Stimulated activated CD8-positive, alpha-beta memory T cell treated with anti-CD3 and anti-CD28 coated beads, Interleukin-4, amount 100 ng/mL, for 48 hours (primary cell): ENCODE measurements at places on chromosomes 1 and 21.

- DNase-seq: no peak
These were observed 80.6 kb downstream of the TEX35 start for GRCh38 chr1:178593515-178593914.

DNA sequence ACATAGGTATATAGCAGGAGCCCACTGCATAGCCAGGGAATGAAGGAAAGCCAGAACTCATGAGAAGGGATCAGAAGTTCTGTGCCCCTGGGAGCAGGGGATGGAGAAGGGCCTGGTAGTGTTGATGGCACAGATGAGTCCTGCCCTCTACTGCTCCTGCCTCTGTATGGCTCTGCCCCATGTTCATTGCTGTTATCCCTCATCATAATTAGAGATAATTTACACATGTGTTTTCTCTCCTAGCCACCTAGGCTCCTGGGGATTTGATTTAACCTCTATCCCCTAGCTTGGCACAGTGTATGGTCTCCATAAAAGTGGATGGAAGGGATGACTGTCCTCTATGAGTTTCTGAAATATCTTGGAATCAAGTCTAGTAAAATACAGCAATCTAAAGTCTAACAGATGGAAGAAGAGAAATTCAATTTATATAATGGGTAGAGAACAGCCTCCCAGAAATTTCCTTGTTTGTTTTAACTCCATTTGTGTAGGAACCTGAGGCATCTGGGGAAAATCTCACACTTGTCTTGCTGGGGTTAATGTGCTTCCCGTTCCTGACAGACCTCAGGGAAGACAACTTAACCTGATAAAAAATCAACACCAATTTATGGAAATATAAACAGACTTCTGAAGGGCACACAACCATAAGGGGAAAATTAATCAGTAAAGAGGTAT lies 393.8 kb downstream of the HHAT start:
- DNase-seq: no peak

GRCh38 chr1:96346719-96347118 lies 374.9 kb upstream of the PTBP2 start:
- no peak for DNase-seq

DNA sequence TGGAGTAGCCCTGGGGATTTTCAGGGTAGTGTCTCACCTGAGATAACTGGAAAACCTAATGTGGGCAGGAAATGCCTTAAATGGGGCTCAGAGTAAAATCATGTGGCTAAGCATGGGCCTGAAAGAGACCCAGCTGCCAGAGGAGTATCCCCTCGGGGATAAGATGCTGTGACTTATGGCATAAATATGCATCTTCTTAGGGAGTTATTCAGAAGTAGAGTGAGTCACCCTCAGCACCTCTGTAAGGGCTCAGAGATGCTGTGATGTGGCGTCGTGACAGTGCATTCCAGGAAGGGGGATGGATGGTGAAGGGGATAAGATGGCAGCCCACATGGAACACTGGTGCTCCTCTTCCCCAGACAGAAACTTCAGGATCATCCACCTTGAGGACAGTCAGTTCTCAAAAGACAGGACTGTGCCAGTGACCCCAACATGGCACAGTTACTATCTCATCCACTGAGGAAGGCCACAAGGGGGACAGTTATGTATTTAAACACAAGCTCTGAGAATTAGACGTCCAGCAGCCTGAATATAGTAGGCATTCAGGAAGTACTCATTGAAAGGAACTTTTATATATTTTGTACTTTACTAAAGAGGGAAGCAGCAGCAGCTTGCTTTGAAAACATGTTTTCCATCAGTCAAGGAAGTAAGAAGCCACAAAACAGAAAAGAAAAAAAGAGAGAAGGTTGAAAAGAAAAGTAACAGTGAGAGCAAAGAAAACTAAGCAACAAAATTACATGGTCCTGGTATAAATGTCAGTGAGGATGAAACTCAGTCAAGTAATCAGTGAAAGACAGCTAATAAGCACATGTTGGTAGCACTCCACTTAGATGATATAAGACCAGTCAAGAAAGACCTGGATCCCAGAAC lies 8.3 kb downstream of the IL24 start:
- DNase-seq: peak; percentile 64

DNA sequence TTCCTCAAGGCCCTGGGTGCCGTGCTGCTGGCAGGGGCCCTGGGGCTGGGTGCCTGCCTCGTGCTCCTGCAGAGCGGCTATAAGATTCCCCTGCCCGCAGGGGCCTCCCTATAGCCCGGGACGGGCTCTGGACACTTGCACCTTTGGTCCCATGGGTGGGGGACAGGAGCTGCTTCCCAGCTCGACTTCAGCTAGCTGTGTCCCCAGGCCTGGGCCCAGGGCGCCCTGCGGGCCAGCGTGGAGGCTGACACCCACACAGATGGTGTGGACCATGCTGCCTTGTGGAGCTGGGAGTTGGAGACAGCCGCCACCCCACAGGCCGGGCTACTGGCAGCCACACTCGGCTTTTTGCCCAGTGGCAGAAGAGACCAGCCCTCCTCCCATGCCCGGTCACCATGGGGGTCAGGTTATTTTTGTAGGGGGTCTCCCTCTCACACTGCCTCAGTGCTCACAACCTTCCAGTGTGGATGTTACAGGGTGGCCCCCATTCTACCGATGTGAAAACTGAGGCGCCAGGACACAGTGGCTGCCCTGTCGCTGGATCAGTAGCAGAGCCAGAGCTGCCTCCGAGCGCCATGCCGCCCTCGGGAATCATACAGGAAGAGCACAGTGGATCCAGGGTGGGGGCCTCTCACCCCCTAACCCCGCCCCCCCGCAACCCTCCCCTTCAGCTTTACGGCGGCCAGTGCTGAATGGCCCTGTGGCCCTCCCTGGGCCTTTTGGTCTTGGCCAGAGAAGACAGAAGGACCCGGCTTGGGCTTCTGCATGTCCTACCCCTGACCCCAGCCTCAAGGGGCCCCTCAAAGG lies 57.8 kb downstream of the DISP3 start:
- no peak for DNase-seq

DNA sequence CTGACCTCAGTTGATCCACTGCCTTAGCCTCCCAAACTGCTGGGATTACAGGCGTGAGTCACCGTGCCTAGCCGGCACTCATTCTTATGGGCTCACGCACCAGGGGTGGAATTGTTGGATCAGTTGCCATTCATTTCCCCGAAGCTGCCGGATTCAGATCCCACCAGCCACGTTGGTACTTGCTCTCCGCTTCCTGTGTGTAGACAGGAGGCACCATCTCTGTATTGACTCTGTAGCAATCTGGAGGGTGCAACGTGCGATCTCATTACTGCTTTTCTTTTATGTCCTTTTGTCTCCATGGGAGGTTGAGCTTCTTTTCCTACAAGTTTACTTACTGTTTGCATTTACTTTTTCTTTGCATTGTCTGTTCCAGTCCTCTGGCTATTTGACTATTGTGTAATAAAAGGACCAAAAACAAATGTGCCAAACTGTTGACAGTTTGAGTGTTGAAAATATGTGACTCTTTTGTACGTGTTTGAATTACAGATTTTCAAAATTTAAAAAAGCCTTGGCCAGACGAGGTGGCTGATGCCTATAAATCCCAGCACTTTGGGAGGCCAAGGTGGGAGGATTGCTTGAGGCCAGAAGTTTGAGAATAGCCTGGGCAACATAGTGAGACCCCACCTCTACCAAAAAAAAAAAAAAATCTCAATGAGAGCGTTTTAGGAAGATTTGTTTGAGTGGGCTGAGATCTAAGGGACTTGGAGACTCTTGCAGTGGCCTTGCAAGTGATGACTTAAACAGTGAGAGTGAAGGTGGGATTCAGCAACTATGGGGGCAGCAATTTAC lies 39.1 kb downstream of the SPSB1 start:
- no peak for DNase-seq

- DNase-seq: no peak
These were observed 20.0 kb downstream of the CCDC185 start for GRCh38 chr1:223413216-223413615.

- no peak for DNase-seq
These were observed 112.6 kb downstream of the HUNK start for GRCh38 chr21:31985398-31985797.

GRCh38 chr1:23436520-23437354 lies 12.2 kb upstream of the TCEA3 start:
- DNase-seq: peak; percentile 66

GRCh38 chr1:214550857-214551435 lies 456 bp downstream of the PTPN14 start:
- peak; percentile 28 for DNase-seq

GRCh38 chr1:50109647-50110075 lies 941 bp downstream of the ELAVL4 start:
- DNase-seq: no peak
